Esophagus squamous epithelium (tissue), 5 donors: ENCODE measurements at places on chromosomes 1 and 21.

- no peak for DNase-seq
These were observed 90.3 kb downstream of the SCMH1 start for GRCh38 chr1:41151846-41152245.

DNA sequence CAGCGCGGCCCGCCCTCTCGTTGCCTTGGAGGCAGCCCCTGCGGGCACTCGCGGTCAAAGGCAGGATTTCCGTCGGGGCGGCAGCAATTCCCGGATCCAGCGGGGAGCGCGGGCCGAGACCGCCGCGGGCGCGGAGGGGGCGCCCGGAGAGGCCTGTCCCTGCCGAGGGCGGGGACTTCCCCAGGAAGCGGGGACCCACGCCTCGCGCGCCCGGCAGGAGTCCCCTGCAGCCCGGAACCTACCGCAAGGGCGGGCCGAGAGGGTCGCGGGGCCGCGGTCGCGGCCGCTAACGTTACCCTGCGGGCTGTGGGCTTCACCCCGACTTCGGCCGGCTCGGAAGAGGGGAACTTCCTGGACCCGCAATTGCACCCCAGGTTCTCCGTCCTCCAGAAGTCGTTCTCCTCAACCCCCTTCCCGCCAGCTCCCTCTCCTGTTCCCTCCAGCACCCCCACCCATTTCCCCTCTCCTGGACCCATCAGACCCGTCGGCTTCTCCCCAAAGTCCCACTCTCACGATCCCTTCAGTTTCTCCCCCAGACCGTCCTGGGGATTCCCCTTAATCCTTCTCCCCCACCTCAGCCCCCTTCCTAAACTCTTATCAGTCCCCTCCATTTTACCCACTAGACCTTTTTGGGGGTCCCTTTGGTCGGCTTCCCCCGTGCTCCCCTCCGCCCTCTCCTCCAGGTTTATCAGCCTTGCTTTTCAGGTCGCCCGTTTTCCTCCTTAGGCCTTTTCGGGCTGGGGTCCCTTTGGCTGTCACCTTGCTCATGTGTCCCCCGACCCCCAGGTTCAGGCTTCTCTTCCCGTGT is 604 bp downstream of the FGR start:
- DNase-seq, result no peak

- DNase-seq, result peak; percentile 29
These were observed 26.6 kb upstream of the RGS13 start for GRCh38 chr1:192609110-192610079.

- no peak for DNase-seq
These were observed 264.5 kb downstream of the OLFM3 start for GRCh38 chr1:101732261-101732660.

- peak; percentile 59 for DNase-seq
These were observed 43.0 kb downstream of the SLC9A1 start for GRCh38 chr1:27111626-27112573.

DNA sequence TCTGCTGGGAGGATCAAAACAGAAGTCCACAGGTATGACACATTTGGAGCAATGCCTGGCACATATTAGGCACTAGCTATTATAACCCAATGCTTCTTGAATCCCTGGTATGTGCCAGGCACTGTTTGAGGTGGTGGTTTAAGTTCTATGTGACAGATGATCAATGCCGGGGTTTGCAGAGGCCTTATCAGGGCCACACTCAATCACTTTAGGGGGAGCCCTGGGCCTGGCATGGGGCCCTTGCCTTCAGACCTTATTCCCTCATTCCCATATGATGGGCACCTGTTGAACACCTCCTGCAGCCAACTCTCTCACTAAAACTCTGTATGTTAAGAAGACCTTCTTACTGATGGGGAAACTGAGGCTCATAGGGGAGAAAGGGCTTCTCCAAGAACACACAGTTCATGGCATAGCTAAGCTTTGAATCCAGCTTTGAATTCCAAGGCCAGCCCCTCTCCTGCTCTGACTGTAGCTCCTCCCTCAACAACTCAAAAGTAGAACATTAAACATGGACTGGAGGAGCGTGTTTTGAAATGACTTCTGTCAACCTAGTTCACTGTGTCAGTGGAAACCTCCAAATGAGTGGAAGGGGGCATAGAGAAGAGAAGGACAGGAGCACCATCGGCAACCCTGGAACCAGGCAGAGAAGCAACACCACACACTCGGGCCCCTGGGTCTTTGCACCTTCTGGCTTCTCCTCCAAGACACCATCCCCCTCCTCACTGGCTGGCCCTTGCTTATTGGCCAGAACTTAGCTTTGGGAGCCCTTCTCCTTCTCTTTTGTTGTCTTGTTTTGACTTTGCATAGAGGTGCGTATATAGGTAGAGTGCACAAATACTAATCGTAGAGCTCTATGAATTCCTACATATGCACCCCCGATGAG is 6.6 kb upstream of the IFFO2 start:
- no peak for DNase-seq

DNA sequence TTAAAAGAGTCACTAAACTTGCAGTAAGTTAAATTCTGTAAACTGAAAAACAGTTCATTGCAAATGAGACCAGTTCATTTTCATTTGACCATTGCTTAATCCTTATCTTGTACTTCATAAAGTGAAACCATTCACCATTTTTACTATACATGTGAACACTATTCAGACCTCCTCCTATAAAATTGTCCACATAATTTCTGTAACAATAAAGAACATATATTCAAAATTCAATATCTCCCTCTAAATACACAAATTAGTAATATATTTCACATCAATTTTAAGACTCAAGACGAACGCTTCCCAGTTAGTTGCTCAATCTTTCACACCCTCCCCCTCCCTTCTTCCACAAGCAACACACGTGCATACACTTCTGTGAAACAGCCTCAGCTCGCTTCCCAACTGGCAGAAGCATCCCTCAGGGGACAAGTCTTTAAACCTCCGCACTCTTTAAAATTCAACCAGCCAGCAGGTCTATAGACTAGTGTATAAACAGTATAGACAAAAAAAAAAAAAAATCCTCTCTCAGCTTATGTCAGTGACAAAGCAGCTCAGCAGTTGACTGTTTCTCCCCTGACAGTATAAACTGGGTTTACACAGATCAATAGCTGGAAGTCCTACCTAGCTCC is 99.6 kb downstream of the DENND1B start:
- no peak for DNase-seq

GRCh38 chr1:17434601-17435000 is 4.9 kb downstream of the RCC2 start:
- no peak for DNase-seq

DNA sequence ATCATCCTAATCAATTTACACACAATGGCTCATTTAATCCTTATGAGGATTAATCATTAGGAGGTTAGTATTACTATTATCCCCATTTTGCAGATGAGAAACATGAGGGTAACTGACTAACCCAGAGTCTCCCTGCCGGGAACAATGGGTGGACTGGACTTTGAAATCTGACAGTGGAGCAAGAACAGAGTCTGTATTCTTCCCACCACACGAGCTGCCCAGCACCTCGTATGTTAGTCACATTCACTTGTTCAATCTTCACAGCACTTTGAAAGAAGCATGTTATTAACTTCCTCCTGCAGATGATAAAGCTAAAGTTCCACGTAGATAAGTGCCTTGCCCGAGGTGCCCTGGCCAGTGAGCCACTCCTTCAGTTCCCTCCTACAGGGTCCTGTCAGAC is 12.4 kb downstream of the C8B start:
- DNase-seq, result no peak

GRCh38 chr21:44853601-44854390 is 19.7 kb downstream of the PTTG1IP start:
- no peak for DNase-seq

GRCh38 chr1:60483509-60483908 is 409.9 kb upstream of the C1orf87 start:
- DNase-seq, result no peak

DNA sequence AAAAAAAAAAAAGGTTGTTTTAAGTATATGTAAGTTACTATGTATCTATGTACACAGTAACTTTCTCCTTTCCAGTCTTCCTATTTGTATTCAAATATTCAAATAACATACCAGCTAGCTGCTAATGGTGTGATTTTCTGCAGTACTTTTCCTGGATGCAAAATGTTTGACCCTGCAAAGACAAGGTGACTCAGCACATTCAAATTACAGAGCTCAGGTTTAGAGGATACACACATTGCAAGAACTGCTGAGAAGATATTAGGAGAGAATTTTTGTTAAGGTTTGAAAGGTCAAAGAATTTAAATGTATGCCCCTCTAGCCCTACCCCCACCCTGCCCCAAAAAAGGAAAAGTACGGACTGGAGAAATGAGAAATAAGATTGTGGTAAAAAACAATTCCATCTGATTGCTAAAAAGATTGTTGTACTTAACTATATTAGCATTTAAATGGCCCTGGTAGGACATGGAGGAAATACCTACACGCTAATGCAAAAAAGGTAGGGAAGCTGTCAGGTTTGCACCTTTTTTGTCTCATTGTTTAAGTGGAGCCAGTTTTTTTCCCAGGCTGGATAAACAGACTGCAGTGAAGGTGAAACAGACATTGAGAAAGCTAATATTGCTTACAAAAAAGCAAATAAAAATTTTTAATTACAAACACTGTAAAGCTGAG is 45.6 kb downstream of the ZNF281 start:
- DNase-seq, result no peak

GRCh38 chr1:224333309-224333926 is 3.4 kb upstream of the NVL start:
- DNase-seq, result no peak

- no peak for DNase-seq
These were observed at the start of gene MFAP2 for GRCh38 chr1:16980473-16981268. Gene MFAP2 (minus strand): TSS chr1:16980620. CDS start chr1:16978273, 2,347 bp downstream.

DNA sequence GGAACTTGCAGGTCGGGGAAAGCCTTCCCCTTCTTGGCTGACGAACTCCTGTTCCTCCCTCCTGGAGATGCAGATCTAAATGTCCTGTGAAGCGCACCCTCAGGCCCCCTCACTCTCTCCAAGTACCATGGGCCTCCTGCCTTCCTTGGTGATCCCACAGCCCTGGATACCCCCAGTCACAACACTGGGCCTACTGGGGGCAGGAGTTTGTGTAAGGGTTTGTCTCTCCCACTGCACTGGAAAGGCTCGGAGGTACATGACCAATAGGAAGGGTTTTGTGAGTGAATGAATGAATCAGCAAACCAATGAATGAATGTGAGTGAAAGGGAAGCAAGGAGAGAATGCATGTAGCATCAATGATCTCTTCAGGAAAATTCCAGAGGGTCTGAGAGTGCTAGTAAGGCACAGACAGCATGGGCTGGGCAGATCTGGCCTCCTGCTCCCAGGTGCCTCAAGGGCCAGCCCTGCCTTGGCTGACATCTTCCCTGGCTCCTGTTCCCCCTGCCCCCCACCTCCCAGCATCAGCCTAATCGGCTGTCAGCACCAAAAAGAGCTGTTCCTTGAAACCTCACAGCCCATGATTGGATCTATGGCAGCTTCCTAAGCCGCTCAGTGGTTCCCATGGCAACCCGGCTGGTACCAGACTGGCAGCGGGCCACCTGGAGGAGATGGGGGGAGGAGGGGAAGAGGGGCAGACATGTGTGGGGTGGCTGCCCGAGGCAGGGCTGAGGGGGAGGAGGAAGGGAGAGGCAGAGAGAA is 95.8 kb downstream of the VWA5B1 start:
- DNase-seq, result no peak

DNA sequence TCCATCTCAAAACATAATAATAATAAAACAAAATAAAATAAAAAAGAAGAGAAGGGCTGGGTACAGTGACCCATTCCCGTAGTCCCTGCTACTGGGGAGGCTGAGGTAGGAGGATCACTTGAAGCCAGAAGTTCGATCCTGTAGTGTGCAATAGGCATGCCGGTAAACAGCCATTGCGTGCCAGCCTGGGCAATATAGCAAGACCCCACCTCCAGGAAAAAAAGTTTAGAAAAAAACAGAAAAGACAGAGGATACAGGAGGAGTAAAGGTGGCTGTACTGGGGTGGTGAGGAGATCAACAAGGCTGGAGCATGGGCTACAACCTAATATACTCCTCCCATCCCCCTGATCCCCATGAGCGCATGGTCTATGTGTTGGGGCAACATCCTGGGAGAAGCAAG is 30.8 kb downstream of the PTAFR start:
- no peak for DNase-seq

DNA sequence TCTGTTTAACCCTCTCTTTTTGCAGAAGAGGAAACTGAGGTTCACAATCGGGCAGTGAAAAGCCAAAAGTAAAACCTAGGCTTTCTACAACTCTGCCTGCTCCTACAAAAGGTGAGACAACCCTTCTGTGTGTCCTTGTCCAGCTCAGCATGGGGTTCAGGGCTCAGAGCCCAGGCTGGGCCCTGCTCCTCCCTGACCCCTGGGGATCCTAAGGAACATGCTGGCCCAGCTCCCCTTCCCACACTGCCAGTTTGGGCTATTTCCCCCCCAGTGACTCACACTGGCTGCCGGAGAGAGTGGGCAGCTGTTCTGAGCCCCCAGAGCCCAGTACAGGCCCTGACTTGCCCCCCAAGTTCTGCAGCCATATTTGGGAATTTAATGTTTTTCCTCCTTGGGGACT is 8.9 kb downstream of the FAM229A start:
- no peak for DNase-seq

DNA sequence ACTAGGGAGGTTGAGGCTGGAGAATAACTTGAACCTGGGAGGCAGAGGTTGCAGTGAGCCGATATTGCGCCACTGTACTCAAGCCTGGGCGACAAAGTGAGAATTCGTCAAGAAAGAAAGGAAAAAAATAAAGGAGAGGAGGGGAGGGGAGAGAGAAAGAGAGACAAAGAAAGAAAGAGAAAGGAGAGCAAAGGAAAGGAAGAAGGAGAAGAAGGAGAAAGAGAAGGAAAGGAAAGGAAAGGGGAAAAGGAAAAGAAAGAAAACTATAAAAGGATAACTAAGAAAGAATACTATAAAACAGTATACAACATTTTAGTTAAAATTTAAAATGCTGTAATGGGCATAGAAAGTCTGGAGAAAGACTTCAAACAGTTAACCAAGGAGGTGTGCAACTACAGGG is 33.6 kb downstream of the EIF4G3 start:
- DNase-seq, result no peak

- DNase-seq, result no peak
These were observed 687 bp upstream of the ERI3 start for GRCh38 chr1:44355582-44356305.

DNA sequence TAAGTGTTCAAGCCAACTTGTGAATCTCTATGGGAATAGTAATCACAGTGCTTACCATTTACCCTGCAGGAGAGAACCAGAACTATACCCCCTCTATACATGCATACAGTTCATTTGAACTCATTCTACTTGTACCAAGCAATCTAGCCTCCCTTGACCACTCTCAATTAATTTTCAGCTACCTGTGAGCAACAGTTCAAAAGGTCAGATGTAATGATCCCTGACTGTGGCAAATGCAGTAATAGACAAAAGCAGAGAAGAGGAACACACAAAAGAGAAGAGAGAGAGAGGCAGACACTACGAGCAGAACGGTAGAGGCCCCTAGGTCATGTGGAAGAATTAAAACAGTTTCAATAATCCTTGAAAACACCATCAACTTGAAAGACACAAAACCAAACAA is 52.8 kb downstream of the FMO4 start:
- DNase-seq, result no peak

- DNase-seq, result no peak
These were observed 19.1 kb upstream of the SPAG17 start for GRCh38 chr1:118204105-118204504.

- DNase-seq, result no peak
These were observed 58.5 kb upstream of the DNAJC6 start for GRCh38 chr1:65250826-65251225.
